ENCODE measurements at places on chromosomes 16 and 17.

DNA sequence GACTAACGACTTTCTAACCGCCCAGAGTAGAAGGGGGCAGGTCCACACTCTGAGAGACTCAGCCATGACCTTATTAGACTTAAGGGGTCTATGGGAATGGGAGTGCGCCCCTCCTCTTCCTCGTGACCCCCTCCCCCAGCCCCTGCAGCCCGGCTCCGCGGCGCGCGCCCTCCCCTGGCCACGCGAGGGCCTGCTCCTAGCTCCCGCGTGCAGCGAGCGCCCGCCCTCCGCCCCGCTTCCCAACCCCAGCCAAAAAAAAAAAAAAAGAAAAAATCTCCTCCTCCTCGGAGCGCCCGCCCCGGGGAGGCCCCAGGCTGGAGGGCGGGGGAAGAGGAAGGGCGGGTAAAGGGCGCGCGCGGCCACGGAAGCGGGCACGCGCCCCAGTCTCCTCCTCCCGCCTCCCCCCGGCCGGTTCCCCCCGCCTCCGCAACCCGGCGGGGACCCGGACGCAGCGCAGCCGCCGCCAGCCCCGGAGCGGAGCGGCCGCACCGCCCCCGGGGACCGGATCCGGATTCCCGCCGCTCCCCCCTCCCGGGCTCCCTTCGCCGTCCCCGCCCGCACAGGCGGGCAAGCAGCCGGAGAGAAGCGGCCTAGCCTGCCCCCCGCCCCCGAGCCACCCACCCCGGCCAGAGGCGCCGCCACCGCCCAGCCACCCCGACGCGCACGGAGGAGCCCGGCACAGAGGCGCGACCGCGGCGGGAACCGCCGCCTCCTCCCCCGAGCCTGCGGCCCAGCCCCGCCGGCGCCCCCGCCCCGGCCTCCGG, 949 bp downstream of the UBTF start:
- peak; percentile 77 for DNase-seq

DNA sequence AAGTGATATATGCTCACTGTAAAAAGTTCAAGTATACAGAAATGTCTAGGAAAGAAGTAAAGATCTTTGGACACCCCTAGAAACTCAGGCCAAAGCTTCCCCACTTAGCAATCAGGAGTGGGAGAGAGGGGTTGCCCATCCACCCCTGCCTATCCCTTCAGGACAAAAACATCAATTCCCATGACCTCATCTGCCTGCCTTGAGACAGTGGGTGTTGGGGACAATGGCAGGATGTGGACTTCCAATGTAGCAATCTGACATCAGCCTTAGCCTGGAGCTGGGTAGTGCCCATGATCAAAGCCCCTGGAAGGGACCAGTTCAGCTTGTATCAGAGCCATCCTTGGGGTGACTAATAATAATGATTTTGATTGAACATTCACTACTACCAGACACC, 18.1 kb downstream of the ITPRIPL2 start:
- DNase-seq = no peak

DNA sequence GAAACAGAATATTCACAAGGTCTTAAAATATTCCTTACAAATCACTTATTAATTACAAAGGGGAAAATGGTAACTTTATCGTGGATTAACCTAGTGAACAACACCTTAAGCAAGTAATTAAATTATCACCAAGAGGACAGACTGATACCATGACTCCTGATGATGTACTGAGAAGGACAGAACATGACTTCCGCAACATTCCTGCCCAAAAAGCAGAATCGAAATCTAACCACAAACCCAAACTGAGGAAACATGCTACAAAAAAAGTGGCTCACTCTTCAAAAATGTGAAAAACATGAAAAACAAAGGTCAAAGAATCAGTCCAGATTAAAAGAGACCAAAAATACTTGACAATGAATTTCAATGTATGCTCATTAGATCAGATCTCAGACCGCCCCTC, 151.5 kb downstream of the AATF start:
- DNase-seq = no peak

- no peak for DNase-seq
Measured at GRCh38 chr16:16122264-16122663, 101.0 kb downstream of the ABCC6 start.

- no peak for DNase-seq
Measured at GRCh38 chr17:57401556-57402488, 145.5 kb downstream of the MSI2 start.

DNA sequence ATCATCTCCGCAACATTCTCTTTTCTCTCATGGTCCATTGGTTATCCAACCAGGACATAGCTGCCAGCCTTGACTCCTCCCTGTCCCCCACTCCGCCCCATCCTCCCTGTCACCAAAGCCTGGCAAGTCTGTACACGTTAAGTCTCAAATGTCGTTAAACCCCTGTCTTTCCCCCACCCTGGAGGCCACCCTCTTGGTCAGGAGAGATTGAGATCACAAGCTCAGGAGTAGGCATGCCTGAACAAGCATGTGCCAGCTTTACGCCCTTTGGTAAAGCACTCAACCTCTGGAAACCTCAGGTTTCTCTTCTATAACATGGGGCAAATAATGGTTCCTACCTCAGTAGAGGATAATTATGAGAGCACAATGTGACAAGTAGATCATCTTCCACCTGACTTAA, 38.1 kb upstream of the CCL1 start:
- peak; percentile 93 for DNase-seq

GRCh38 chr16:50697881-50698767, 4.7 kb downstream of the NOD2 start:
- DNase-seq = no peak

- peak; percentile 34 for DNase-seq
Measured at GRCh38 chr16:81403601-81404391, 40.8 kb upstream of the CMIP start.

DNA sequence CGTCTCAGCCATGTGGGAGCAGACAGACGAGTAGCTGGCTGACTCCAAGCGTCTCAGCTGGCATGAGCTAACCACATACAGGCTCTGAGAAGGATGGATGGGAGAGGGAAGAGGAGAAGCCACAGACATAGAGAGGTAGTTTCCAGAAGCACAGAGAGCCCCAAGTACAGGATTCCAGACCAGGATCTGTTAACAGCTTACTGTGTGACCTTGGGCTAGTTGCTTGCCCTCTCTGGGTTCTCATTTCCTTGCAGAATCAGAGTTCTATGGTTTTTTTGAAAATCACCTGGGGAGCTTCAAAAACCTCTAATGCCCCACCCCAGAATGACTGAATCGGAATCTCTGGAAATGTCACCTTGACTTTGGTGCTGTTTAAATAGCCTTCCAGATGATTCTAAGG, 60.2 kb downstream of the ABCC6 start:
- no peak for DNase-seq

GRCh38 chr16:83689385-83689831, 118.4 kb upstream of the HSBP1 start:
- no peak for DNase-seq

GRCh38 chr16:77876776-77877175, 88.4 kb downstream of the VAT1L start:
- DNase-seq = no peak

GRCh38 chr16:13937411-13937810, 17.5 kb downstream of the ERCC4 start:
- DNase-seq = no peak

DNA sequence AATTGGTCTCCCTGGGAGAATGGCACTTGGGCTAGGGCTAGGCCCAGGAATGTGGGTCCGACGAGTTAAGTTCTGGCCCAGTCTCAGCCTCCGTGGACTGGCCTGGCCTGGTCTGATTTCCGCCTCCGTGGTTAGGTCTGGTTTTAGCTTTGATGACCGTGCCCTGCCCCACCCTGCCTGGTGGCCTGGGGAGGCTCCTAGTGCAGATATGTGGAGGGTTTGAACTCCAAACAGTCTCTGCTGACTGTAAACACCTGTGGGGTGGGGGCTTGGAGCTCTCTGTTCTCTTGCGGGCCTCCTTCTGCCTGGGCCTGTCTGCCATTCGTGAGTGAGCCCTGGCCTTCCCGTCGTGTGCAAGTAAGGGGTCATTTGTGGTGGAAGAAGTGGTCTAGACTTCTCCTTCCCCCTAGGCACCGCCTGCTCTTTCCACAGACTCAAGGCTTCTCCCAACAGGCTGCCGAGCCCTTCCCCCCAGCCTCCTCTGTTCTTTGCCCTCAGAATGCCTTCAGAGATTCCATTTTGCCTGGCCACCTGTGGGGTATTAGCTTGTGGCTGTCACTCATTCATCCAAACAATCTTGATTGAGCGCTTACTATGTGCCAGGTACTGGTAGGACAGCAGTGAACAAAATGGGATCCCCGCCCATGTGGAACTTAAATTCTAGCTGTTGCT, 1.6 kb downstream of the ATP6V0C start:
- DNase-seq = no peak

DNA sequence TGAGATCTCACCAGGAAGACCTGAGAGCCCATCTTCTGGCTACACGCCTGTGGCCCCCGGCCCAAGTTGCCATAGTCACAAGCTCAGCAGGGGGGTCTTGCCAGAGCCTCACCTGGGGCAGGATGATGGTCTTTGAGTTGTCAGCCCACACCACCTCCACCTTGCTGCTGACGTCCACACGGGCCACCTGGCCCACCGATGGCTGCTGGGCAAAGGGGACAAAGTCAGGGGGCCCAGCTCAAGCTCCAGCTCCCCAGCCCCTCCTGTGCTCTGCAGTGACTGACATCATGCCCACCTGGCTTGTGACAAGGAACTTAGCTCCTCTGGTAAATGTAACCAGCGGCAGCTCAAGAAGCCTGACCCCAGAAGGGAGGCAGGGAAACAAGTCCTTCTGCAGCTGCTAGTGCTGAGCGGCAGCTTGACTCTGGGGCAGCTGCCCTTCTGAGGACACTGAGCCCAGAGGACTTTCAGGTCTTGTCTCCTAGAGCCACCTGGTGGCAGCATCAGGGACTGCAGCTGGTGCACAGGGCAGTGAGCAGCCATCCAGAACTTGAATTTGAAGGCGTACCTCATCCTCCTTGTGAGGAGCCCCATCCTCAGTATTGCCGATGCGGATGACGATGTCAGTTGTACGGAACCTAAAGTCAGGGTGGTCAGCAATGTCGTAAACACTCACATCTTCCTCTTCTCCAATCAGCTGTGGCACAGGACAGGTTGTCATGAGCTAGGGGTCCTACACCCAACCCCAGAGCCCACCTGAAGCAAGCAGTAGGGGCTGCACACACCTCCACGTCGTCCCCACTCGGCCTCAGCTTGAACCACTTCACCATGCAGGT, 13.5 kb downstream of the SPHK1 start:
- DNase-seq = peak; percentile 57
